ENCODE measurements at places on chromosomes 6 and 20. TPM values are rescaled to one million over a fixed set of nuclear protein-coding genes. Genes with fewer than 3 reads are reported as not detected.

WFDC2 gene
- total RNA-seq: 113 TPM

DNA sequence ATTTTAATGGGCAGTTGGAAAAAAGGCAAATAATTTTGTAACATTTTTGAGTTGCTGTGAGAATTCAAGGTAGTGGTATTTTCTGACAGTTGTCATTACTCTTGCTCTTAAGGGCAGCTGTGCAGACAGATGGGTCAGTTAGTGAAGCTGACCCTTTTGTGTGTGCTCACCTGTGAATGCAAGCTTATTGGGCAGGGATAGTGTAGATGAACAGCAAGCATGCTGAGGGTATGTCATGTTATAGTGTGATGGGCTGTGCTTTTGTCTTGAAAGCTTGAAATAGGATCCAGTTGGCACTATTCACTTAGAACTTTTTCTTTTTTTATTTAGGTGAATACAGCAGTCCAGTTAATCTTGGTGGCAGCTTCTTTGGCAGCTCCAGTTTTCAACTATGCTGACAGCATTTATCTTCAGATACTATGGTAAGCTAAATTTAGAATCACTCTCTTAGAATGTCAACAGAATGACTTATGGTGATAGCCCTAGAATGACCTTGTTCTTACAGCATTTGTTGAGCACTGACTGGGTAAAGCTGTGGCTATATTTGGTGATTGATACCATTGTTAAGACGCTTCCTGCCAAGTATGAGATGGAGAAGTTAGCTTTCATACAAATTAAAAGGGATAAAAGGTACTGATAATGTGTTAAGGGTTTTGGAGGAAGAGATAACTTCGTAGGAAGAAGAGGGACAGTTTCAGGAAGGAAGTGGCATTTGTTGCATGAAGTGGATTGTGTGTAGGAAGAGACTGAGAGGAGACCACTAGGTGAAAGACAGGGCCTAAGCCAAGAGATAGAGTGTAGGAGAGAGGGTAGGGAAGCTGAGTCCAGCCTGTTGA is 19.5 kb downstream of the LRRN4 start:
- DNase-seq: no peak

DNA sequence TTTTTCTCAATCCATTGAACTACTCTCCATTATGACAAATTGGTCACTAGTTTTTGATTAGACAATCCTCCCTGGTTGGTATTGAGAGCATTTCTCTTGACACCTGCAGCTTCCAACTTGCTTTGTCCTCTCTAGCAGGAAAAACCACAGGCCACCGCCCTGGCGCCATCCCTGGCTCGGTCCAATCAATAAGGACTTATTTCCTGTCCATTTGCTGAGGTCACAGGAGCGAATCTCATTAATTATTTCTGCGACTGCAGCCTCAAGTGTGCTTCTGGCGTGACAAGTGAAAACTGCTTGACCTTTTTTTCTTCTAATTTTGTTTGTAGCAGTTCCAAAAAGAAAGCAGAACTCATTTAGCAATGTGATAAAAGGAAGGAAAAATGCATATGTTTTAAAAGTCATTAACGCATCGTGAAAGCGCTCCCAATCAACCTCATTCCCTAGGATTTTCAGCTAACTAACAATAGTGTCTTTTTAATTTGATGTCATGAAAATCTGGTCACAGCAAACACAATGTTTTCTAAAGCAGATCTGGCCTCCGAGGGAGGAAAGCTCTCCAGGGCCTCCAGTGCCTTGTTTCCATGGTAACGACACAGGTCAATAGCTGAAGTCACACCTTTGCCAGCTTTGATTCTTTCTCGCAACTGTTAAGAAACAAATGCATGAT is 39.0 kb upstream of the BEND3 start:
- peak; percentile 73 for DNase-seq

GRCh38 chr6:4598384-4598995 is 177.7 kb upstream of the CDYL start:
- no peak for DNase-seq

- DNase-seq: no peak
These were observed 254.0 kb upstream of the HTR1E start for GRCh38 chr6:86683132-86683908.

DNA sequence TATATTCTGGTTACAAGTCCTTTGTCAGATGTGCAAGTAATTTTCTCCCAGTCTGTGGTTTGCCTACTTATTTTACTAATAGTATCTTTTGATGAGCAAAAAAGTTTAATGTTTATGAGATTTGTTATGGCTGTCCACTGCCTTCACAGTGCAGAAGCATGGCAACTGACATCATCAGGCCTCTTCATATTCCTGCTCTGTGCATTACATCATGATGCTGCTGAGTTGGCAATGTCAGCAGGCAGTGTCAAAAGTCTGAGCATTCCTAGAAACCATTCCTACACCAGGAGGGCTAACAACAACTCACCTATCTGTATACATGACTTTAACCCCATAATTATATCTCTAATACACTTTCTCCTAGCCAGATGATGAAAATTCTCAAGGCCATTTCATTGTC is 10.8 kb upstream of the OR2B2 start:
- no peak for DNase-seq

- DNase-seq: peak; percentile 67
These were observed 136.6 kb downstream of the COL9A1 start for GRCh38 chr6:70166088-70166958.

PAX1 gene
- not detected for total RNA-seq

CLDN20 gene
- total RNA-seq: not detected

- DNase-seq: no peak
These were observed 129.3 kb upstream of the KCNK16 start for GRCh38 chr6:39451831-39452230.

DNA sequence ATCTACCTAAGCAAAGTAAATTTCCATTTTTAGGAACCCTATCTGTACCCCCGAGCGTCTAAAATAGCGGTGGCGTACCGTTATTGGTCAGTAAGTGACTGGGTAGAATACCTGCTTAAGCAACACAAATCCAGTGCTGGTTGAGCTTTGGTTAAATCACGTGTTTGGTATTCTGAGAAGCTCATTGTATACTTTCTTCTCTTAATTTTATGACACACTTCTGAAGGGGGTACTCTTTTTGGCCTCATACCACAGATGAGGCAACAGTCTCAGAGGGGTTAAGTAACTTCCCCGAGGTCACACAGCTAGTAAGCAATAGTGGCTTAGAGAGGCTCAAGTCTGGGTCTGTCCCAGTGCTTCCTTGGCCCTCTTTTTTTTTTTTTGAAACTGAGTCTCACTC is 151.2 kb downstream of the TFAP2C start:
- DNase-seq: no peak

GRCh38 chr6:143400258-143401067 is 50.0 kb downstream of the ADAT2 start:
- DNase-seq: no peak

TNXB gene
- total RNA-seq: 162 TPM

NELFCD gene
- 51.2 TPM for total RNA-seq

PRKN gene
- total RNA-seq: 2.7 TPM

DNA sequence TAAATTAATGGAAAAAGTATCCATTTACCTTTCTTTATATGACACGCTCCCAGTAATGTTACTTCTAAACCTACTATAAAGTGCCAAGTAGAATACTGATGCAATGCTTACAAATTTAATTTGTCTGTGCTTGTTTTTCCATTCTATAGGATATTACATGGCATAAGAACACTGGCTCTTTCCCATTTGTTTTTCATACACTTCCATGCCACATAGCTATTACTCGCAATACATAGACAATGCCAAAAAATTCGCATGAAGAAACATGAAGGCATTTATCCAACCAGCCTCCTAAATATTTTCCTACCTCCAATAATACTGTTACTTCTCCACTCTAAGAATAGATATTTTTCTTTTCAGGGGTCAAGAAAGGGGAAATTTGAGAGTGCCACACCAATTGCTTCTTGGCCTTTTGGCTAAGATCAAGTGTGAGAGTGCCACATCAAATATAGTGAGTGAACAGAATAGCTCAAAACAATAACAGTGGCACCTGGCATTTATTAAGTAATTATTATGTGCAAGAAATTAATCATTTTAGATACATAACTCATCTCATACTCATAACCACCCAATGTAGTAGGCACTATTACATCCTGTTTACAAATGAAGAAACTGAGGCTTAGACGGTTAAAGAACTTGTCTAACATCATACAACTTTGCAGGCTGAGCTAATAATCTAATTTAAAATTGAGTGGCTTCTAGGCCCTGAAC is 845 bp upstream of the DST start:
- no peak for DNase-seq

GRCh38 chr20:17499041-17499440 is 32.1 kb downstream of the BFSP1 start:
- DNase-seq: no peak

DNA sequence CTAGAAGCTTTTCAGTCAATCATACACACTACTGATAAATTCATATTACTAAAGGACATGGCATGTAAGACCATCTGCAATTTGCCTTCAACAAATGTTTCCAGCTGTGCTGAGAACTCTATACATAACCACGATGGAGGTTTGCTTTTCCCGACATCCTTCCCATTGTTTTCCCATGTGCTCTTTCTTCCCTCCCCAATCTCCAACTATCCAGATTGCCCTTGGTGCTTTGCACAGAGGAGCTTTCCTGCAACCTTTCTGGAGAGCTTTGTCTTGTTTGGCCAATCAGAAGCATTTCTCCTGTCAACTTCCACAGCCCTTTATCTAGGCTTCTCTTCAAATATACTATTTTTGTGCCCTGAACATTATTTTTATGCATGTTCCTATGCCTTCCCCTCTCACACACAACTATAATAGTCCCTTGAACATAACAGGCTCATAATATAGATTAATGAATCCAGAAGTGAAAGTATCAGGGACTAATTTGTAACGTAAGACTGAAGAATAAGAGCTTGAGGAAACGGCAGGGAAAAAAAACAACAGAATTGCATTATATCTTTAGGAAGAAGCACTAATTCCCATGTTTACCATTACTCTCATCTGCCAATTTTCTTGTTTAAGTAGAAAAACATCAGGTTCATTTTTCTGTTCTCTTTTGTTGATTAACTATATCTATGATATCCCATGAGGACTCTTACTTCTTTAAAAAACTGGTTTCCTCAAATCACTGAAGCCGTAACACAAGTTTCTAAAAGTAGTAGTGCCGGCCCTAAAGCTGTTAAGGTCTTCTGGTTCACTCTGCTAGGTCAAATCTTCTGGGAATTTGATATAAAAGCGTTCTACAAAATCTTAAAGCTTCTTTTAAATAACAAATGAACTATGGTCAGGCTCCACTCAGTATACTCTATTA is 20.1 kb downstream of the SMLR1 start:
- DNase-seq: no peak

GUCA1A gene
- total RNA-seq: not detected

DNA sequence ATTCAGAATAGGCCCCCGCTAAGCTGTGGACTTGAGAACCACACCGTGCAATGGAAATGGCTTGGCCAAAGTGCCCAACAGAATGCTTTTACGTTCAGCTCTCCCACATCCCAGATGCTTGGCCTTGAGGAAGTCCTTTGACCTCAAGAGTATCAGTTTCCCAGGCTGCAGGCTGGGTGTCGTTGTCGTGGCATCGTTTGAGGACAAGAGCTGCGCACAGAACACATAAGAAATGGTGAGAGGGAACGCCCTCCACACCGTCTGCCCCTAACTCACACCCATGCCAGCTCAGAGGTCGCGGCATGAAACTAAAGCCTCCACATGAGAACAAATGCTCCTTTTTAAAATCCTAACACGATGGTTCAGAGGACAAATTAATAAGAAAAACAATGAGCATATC is 37.0 kb downstream of the NFATC2 start:
- DNase-seq: peak; percentile 18

GRCh38 chr6:15378866-15379265 is 133.0 kb downstream of the JARID2 start:
- DNase-seq: no peak

GRCh38 chr20:49979030-49979832 is 3.5 kb upstream of the SNAI1 start:
- DNase-seq: peak; percentile 74

- DNase-seq: no peak
These were observed 46.7 kb upstream of the ISM1 start for GRCh38 chr20:13174402-13174801.

PRDM1 gene
- total RNA-seq: 17.5 TPM

ADGB gene
- not detected for total RNA-seq

GRCh38 chr6:150129616-150130505 is 13.0 kb upstream of the PPP1R14C start:
- DNase-seq: no peak

DNA sequence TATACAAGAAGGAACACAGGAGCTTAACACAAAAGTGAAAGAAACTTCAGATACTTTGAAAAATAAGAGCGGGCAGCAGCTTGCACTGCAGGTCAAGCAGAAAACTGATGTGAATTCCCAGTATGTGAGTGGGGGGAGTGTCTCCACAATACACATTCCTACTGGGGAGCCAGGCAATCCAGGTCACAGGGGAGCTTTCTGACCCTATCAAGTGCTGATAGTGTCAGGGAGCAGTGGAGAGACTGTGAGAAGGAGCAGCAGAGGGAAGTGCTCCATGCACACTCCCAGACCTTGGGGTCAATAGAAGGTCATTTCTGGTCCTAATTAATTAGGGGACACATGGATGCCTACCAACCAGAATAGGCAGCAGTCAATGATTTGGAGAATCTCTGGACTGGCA is 59.4 kb downstream of the PDSS2 start:
- no peak for DNase-seq

DNA sequence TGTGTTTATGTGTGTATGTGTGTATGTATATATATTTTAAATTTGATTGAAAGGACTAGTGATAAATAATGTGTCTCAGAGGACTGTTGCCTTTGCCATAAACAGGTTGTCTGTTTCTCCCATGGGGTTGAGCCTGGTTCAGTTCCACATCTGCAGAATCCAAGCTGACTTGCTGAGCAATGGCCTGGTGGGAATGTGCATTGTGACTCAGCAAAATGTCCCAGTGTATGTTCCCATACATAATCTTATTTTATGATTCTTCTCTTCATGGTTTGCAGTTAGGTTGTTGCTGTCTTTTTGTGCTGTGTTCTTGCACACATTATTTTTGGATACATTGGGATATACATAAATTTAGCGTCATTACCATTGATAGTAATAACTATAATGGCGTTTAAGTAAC is 115.6 kb upstream of the SLC24A3 start:
- no peak for DNase-seq

DNA sequence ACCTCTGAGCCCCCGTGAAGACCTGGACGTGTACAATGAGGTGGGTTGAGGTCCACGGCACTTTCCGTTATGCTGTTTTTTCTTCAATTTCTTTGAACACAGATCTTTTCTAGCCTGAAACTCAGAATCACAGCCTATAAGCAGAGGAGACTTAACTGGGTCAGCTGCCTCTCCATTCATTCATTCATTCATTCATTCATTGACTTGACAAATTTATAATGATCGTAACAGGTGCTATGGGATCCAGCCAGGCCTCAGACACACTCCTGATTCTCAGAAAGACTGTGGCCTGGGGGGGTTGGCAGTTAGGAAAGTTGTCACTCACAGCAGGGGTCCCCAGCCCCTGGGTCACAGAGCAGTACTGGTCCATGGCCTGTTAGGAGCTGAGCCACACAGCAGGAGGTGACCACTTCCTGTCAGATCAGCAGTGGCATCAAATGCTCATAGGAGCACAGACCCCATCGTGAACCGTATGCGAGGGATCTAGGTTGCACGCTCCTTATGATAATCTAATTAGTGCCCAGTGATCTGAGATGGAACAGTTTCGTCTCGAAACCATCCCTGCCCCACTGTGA is 38.6 kb upstream of the IRF4 start:
- no peak for DNase-seq

GRCh38 chr20:25579081-25579770 is 6.1 kb downstream of the NINL start:
- DNase-seq: no peak

Data from upper lobe of right lung (tissue), 1 donor.